ENCODE measurements at places on chromosomes 11 and 22.

DNA sequence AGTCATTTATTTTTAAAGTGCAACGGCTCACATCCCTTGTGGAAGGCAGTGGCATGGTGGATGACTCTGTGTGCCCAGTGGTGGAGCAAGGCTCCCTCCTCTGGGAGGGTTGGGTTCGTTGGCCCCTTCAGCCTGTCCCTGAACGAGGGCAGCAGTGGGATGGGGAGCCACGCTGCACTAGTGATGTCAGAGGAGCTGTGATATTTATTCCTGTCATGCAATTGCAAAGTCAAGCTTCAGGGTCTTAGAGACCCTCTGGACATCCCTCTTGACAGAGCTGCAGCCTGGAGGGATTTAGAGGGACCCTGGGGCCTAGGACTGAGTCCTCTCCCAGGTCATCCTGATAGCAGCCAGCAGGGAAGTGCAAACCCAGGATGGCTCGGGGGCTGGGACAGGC, 78.2 kb upstream of the NARS2 start:
- no peak for DNase-seq

GRCh38 chr11:88324562-88325345, 12.8 kb downstream of the CTSC start:
- no peak for DNase-seq

GRCh38 chr11:46248289-46249102, 29.0 kb upstream of the CREB3L1 start:
- no peak for DNase-seq

DNA sequence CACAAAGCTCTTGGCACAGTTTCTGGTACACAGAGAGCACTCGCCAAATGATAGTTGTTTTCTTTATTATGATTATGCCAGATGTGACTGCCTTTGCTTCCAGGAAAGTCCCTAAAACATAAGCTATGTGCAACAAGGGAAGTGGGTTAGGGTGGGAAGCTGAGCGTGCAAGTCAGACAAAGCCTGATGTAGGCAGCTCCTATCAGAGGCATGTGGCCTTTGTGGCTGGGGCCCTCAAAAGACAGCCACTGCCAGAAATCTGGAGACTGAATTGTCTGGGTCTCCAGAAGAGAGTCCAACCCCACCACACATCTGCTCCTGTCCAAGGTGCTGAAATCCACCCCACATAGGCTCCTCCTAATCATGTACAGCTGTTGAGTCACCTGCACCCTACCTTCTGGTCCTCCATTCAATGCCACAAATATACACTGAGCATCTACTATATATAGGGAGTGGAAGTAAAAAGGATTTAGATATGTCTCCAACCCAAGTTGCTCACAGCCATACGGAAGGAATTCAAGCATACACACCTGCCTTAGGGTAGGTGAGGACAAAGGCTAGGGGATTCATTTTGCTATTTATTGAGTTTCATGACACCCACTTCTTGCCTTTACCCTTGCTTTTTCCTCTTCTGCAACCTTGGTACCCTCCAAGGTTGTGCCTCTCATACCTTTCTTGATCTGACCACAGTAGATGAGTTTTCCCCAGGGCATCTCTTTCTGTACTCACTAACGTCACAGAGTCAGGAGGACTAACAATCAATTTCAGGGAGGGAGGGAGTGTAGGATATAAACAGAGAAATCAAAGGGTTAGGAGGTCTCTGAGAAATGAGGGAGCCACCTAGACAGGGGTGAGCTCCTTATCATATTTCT, 12.4 kb downstream of the SEC14L3 start:
- no peak for DNase-seq

DNA sequence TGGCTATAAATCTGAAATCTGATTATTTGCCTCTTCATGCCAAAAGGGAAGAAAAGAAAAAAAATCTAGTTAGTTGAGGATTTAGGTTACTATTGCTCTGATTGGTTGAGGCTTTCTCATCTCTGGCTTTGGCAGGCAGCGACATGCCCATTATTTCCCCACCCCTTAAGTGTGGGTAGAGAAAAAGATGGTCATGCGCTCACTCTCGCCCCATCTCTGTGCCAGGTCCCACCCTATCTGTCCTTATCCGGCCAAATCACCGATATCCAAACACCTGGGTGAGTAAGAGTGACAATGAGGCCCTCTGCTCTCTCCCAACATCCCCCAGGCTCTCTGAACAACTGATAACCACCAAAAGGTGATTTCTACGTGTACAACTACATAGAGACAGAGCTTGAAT, 31.2 kb upstream of the SNX19 start:
- DNase-seq, result no peak

DNA sequence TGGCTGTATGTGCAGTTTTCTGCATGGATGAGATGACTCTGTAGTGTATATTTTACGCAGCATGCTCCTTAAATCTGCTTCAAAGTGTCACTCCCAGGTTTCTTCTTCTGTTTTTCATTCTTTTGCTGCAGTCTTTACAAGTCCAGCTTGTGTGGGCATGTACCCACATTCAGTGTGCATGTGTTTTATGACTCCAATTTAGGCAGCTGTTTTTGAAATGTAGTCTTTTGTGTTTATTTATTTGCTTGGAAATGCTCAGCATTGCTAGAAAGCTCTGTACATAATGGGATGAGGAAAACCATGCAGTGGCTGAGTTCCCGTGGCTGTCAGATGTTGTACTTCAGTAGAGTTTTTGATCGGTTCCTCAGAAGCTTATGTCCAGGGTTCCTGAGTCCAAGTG, 138.5 kb downstream of the ARHGAP42 start:
- no peak for DNase-seq

DNA sequence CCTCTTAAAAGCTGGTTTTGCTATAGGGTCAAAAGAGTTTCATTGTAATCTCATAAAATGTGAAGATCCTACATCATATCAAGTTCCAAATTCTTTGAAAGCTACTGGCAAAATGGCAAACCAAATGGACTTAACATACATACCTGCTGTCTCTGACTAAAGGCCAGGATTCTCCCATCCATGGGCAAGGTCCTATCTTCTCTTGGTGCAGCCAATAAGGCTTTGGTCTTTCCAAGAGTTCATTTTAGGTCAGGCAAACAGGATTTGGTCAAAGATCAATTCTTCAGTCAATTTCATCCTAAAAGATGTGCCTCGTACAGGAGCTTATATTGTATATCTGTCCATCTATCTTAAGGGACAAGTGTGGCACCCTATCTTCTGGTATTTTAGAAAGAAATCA, 49.7 kb downstream of the CADM1 start:
- DNase-seq, result no peak

DNA sequence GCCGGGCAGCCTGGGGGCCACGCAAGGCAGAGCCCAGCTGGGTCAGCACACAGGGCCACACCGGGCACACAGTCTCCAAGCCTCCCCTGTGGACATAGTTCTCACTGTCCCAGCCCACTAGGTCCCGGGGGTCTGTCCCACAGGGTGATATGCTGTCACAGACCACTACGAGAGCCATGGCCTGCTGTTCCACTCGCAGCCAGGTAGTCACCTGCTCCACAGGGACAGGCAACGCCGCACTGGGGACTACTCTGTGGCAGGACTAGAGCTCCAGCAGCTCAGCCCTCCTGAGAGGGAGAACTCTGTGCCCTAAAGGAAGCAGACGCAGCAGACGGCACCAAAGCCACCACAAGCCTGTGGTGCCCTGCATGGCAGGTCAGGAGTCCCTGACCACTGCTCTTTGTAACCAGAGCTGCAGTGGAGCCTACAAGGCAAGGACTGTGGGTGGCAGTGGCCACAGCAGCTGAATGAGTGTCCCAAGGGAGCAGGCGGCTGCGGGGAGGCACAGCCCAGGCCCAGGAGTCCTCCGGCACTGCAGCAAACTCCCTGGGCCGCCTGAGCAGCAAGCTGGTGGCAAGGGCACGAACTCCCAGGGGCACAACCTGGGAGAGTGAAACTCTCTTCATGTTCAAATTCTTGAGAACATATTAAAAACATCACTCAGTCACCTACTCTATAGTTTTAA, 171.2 kb upstream of the GRK3 start:
- DNase-seq, result no peak

- DNase-seq, result no peak
Observed at GRCh38 chr22:49677495-49677889, 150.2 kb downstream of the BRD1 start.

DNA sequence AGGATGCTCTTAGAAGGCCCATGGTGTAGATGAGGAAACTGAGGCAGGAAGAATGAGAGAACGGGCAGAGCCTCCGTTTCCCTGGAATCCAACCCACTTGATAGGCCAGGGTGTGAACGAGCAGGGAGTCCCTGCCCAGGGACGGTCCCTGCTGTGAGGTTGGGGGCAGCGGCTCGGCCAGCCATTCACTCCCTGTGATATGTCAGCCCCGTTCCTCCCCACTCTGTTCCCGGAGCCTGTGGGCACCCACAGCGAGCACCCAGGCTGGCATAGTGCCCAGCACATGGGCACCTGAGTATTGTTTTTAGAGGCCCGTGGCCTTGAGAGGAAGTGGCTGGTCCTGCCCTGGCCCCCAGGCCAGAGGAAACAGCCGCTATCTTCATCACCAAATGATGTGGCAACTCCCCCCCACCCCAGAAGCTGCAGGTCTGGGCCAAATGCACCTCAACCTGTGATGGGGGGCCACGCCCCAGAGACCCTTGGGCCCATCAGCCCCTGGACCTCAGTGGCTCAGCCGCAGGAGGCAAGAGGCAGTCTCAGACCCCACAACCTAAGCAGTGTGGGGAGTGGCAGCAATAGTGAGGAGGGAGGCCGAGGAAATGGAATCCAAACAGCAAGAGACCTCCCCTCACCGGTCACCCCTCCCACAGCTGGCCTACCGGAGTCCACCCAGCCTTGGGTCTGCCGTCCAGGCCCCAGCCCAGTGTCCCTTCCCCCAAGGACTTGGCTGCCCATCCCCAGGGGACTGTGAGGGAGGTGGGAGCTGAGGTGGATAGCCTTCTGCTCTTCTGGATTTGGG, 2.1 kb downstream of the ALDH3B1 start:
- no peak for DNase-seq

GRCh38 chr11:67272327-67273259, 6.3 kb downstream of the GRK2 start:
- peak; percentile 51 for DNase-seq

DNA sequence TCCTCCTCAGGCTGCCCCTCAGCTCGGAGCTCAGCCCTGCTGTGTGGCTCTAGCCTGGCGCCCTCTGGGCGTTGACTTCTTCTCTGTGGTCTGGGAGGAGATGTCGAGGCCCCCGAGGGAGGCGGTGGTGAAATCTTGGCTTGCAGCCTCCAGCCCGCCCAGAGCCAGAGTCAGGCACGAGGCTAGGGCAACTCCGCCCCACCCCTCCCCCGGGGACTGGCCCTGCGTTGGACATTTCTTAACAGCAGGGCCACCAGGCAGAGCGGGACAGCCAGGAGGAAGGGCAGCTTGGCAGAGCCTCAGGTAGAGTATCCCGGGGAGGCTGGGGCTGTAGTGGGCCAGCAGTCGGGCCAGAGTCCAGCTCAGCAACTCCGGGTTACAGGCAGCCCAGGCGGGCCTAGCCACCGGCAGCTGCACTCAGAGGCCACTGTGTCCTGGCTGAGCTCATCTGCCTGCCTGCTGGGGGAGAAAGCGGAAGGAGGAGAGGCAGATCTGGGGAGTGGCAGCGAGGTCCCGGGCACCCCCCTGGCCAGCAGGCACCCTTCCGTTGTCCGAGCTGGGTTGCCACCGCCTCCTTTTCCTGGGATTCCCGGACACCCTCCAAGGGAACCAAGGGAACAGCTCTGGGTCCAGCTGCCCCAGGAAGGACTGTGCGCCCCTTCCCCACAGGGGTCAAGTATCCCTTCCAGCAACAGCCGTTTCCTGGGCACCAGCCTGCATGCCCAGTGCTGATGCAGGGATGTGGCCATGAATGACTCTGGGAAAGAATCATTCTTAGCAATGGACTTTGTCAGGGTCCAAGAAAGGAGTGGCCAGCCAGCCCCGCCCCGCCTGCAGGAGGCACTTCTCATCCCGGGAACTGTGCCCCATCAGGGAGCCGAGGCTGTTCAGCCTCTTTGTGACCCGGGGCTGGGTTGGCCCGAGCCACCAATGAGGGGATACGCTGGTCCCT, at the start of gene ALDH3B1:
ALDH3B1 (plus strand) TSS at position 238 of the 952 bp plus-strand sequence. CDS start 4,971 bp downstream, outside the sequence.
- no peak for DNase-seq

DNA sequence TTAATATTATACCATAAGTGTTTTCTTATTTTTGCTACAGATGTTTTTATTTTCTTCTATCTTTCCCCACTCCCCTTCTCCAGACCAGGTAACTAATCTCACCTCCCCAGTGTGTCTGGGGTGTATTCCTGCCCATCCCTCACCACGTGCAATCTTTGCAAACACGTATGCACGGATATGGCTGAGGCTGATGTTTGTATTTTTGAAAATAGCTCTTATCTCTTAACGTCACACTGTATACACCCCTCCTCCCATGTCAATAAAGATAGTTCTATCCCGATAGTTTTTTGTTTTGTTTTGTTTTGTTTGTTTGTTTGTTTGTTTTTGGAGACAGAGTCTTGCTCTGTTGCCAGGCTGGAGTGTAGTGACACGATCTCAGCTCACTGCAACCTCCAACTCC, 127.5 kb downstream of the FBXO7 start:
- no peak for DNase-seq

- DNase-seq, result no peak
Observed at GRCh38 chr11:30553521-30554110, 32.5 kb downstream of the MPPED2 start.

- DNase-seq, result no peak
Observed at GRCh38 chr22:23904573-23905254, 10.5 kb downstream of the MIF start.

All from CD4-positive, alpha-beta T cell treated with Interleukin-17A for 4 hours (primary cell).